ENCODE measurements at places on chromosomes 7 and 10.
A peak's percentile ranks its signal among the peaks of the same experiment; 100 is the strongest.

DNA sequence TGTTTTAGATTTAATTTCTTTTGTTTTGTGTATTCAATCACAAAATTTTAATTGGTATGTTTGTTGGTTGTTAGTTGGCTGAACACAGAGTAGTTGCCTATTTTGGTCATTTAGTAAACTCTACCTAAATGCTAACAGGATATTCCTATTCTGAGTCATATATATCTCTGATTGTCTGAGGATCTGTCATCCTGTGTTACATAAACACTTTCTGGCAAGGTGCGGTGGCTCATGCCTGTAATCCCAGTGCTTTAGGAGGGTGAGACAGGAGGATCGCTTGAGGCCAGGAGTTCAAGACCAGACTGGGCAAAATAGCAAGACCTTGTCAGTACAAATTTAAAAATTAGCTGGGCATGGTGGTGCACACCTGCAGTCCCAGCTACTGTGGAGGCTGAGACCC lies 178.6 kb downstream of the PLCE1 start:
- no peak for DNase-seq

GRCh38 chr10:17872191-17873091 lies 63.3 kb downstream of the MRC1 start:
- no peak for DNase-seq

DNA sequence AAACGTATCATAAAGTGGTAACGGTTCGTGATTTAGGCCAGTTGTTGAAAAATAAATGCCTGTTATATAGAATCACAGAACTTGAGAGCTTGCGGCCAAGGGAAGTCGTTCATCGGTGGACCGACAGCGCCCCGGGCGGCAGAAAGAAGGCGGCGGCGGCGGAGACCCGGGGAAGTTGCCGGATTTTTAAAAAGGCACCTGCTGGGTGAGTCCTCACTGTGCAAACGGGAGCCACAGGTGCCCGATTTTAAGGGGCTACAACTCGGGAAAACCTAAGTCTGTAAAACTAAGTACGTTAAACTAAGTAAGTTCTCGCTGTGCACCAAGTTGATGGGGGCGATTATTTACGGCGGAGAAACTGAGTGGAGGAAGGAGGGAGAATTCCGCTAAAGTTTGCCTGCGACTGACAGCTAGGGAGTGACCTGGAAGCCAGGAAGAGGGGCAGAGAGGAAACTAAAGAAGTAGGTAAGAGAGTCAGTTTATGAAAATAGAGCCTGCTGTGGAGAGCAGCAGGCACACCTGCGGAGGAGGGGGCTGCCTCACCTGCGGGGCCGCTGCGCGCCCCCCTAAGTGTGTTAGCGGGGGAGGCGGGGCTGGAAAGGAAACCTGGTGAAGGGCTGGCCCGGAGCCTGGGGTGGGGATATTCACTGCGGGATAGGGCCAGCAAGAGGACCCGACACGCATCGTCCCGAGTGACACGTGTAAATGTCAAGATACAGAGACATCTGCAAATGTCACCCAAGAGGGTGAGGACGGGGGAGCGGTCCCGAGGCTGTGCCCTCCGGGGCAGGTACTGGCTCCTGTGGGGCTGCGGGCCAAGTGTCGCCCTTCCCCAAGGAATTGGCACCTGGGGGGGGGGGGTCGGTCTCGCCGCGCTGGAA lies 996 bp downstream of the ADAM12 start:
- DNase-seq, result peak; percentile 2

DNA sequence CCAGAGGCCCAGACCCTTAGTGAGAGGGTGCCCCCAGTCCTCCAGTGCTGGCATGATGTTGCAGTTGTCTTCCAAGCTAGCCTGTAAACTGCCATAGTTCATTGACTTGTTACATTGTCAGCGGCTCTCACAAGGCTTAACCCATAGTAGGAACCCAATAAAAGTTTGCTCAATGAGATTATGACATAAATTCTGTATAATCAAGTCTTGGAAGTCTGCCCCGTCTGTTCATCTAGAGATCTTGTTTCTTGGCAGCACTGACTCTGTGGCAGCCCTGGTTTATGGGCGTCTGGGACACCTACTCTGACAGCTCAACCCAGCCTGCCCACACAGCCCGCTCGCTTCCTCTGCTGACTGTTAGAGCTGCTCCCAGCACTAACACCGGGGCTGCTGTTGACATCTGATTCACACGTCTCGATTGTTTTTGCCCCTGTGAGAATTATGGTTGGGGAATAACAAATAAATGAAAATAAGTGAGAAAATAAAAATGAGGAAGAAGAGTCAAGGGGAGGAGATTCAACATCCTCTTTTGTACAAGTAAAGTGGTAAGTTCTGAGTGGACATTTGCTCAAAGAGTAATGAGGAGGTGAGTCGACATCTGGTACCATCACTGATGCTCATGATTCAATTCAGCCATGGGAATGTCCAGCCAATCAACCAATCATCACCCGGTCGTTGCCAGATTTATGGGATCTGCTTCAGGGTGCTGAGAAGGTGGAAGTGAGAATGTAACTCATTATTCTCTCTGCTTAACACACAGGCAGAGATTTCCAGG lies 160.8 kb downstream of the SPAG6 start:
- peak; percentile 20 for DNase-seq

GRCh38 chr10:101545898-101546297 lies 42.2 kb downstream of the POLL start:
- DNase-seq, result no peak

DNA sequence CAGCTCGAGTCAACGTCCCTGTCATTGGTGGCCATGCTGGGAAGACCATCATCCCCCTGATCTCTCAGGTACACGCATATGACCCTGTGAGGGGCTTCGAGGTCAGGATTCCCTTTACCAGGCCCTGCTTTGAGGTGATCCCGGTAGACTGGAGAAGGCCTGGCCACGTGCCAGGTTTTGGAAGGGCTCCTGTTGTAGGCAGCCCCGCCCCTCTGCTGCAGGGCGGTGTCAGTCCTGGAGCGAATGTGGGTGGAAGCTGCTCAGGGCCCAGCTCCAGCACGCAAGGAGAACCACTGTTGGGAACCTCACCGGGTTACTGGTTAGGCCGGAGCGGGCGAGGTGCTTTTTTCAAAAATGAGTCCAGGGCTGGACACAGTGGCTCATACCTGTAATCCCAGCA lies 15.6 kb downstream of the MDH2 start:
- DNase-seq, result no peak

DNA sequence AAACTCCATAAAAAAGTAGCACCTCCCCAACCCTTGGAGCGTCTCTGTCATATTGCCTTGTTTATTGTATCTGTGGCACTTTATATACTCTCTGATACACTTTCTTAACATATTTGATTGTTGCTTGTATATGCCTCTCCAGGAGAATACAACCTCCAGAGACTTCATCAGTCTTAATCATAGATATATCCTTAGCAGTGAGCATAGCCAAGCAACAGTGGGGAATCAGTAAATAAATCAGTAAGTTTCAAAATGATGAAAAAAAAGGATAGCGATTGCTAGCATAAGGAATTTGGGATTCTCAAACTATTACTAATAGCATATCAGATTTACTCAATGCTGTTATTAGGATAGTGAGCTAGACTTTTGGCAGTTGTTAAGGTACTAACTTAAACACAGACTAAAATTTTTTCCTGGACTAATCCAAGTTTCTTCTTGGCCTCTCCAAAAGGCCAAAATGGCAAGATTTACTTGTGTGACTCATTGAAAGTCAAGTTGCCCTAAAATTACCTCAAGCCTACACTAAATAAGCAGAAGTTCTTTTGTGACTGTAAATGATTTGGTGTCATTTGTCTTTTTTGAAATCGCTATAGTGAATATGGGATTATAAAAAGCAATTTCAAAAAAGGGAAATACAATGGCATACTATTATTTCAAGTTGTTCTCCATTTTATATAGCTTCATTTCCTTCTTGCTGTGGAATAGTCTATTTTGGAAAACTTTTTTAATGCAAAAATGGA lies 177.9 kb downstream of the CHN2 start:
- no peak for DNase-seq

- DNase-seq, result no peak
These were observed 87.7 kb downstream of the ST8SIA6 start for GRCh38 chr10:17366705-17367104.

DNA sequence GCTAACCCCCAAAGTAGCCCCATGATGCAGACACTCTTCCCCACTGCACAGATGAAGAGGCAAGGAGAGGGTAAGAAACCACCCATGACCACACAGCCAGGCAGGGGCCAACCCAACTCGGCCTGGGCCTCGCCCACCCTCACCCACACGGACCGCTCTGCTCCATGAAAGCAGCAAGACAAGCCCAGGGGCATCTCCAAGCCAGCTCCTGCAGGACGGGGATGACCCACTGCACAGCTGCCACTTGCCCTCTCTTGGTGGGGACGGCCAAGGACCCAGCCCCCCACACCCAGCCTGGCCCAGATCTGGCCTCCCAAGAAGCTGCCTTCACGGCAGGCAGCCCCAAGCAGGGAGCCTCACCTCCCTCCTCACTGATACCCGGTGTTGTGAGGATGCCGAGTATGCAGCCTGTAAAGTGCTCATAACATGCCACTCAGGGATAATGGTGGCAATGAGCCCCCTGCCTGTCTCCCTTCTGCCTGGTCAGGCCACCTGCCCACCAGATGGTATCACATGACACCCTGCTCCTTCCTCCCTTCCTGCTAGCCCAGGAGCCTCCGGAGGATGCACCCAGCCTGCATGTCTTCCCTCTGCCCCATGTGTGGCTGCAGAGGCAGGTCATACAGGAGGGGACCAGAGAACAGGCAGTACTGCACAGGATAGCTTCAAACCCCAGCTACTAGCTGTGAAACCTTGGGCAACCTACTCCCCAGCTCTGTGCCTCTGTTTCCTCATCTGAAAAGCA lies 23.3 kb downstream of the OGDHL start:
- DNase-seq, result no peak

DNA sequence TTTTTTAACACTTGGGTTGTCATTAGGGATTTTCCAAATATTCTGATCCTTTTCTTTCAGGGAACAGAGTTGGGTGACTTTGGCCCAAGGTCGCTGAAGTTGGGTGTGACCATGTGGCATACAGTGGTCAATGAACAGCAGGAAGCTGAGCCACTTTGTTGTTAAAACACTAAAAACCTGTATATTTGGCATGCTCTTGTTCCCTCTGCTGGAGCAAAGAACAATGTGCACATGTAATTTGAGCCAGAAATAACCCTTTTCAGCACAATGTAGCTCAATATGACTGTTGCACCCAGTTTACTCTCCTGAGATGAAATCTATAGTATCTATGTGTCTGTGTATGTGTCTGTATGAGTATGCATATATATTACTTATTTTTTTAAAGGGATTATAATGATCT lies 74.9 kb downstream of the ADCYAP1R1 start:
- DNase-seq, result no peak

DNA sequence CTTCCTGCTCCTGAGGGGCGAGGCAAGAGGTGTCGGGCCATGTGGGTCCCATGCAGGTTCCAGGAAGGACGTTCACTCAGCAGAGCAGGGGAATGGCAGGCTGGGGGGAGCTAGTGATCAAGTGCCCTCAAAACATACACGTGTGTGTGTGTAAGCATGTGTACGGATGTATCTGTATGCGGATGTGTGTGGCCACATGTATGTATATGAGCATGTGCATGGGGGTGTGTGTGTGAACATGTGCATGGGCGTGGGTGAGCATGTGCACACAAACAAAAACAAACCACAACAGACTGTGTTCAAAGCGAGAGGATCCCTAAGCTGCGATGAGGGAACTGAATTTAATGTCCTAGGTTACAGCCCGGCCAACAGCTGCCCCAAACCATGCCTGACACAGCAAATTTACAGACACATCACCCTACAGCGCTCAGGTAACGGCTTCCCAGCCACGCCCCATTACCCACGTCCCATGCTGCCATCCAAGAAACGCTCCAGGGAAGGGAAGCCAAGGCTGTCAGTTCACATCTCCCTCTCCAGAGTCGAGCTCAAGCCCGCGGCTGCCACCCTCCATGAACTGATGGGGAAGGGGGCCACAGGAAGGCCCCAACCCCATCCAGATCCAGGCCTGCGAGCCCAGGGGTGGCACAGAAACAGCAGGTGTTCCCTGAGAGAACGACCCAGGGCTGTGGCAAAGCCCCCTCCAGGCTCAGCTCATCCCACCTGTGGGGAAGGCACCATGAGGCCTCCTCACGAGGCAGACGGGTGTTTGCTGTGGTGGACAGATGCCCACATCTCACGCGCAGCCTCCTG lies 56.6 kb downstream of the PTPRN2 start:
- DNase-seq, result no peak

DNA sequence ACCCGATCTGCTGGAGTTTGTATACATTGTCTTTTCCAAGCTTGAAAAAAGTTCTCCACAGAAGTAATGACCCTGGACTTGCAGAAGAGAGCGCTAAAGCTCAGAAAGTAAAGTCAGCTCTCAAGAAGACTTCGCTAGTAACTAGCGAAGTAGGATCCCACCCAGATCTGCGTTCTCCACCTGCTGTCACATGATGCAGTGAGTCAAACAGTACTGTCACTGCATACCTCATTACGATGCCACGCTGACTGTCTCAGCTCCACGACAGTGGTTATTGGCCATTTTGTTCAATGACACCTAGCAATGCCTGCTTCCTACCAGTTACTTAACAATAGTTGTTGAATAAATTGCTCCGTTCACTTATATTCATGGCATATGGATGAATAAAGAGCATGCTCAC lies 29.7 kb upstream of the SEC61G start:
- no peak for DNase-seq

DNA sequence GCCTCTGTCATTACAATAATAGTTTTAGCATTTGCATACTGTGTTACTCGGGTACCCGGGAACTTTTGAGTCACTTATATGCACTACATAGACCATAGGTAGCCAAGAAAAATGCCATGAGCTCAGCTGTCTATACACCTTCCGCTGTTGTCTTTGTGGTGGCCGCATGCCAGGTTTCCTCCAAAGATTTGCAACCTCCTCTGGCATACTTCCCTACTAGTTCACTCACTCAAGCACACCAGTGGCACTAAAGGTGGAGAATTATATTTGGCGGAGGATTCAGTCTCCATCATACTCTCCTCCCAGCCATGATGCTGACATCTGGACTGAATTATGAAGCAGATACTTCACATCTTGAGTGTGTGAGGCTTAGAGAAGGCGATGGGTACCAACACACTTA lies 35.6 kb upstream of the GRB10 start:
- DNase-seq, result no peak

- no peak for DNase-seq
These were observed 40.9 kb downstream of the ADRA2A start for GRCh38 chr10:111117528-111118277.

- DNase-seq, result no peak
These were observed 22.0 kb downstream of the KLF6 start for GRCh38 chr10:3763035-3763456.

DNA sequence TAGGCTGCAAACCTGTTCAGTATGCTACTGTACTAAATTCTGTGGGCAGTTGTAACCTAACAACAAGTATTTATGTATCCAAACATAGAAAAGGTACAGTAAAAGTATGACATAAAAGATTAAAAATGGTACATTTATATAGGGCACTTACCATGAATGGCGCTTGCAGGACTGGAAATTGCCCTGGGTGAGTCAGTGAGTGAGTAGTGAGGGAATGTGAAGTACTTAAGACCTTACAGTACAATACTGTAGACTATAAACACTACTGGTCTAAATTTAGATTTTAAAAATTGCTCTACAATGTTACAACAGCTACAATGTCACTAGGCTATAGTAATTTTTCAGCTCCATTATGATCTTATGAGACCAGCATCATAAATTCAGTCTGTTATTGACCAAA lies 146.0 kb upstream of the GNAI1 start:
- no peak for DNase-seq
